CD4-positive, alpha-beta memory T cell (primary cell): ENCODE measurements at places on chromosomes 4 and X. TPM values are rescaled to one million over a fixed set of nuclear protein-coding genes. Genes with fewer than 3 reads are reported as not detected.
A peak's percentile ranks its signal among the peaks of the same experiment; 100 is the strongest.

- DNase-seq: no peak
Observed at GRCh38 chrX:40170830-40171512, 73.2 kb upstream of the BCOR start.

DNA sequence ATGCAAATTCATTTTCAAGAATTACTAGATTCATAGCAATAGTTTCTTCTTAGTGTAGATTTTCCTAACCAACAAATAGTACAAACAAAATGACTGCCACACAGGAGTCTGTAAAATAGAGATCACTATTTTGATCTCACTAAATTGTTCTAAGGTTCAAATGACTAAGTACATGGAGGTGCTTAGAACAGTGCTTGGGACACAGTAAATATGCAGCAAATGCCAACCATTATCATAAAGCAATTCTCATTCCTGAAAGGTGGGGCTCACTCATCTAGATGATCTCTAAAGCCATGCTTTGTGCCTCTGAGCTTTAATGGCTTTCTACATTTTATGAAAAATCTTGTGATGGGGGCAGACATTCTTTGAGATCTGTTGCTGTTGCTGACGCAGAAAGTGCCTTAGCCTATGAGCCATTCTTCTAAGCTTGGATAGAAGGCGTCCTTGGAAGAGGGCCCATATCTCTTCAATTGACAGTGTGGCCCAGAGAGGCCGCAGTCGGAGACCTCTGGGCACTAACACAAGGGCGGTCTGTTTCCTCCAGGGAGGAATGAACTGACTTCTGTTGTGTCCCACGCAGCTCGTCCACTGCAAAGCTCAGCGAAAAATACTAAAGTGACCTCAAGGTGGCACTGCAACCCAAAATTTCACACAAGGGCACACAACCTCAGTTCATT, 23.5 kb downstream of the TLR10 start:
- DNase-seq: peak; percentile 58

- DNase-seq: peak; percentile 79
Observed at GRCh38 chr4:81466841-81467671, 4.7 kb downstream of the RASGEF1B start.

The DACH2 gene
- polyA plus RNA-seq: not detected

DNA sequence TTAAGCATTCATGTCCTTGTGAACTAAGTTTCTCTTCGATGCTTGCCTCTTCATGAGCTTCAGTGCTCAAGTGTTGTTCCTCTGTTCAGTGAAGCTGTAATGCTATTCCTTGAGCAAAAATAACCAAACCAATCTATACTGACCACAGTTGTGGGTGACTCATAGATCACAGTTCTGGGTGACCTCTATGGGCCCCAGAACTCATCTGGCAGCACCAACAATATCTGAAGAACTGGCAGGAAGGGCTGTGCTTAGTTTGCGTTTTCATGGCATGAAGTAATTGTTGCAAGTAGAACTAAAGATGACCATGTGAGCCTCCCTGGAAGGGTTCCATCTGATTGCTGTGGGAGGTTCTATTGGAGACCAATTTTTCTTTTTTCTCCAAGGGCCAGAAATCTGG, 106.2 kb downstream of the CCNG2 start:
- no peak for DNase-seq

DNA sequence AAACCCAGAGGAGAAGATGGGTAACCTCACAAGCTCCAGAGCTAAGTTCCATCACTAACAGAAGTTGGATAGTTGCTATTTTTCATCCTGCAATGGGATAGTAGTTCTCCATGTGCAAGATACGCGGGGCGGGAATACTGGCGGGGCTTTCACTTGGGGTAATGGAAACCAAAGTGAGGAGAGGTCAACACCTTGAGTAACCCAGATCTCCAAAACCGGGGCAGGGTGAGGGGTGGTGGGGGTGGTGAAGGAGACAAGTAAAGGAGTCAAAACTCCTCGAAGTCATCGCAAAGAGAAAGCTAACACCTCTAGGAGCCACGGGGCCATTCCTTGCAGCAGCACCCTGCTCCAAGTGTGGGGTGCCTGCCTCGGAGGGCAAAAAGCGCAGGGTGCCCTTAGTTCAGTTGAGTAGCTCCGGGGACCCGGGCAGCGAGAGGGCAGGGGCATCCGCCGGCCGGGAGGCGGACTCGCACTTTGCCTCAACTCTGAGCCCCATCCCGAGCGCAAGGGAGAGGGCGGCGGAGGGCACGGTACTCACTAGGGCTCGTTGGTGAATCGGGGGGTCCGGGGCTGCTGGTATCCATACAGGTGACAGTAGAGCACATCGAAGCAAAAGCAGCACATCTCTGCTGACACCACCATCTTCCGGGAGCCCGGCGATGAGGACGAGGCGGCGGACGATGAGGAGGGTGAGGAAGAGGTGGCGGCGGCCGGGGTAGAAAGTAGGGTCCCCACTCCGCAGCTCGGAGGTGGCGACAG, 645 bp downstream of the AMMECR1 start:
- DNase-seq: peak; percentile 27

- no peak for DNase-seq
Observed at GRCh38 chrX:13764281-13764680, 29.7 kb downstream of the OFD1 start.

DNA sequence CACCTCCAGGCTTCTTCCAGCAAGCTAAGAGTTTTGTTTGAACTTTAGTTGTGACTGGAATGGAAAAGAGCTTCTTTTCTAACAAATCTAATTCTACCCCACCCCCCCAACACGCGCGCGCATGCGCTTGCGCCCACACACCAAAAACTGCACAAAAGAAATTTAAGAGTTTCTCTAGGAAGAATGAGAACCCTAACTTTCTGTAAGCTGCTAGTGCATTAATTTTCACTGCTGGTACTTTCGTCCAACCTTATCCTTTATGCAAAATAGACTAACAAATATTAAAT, 9.0 kb upstream of the INTU start:
- DNase-seq: no peak

The TCEAL2 gene
- 0.67 TPM for polyA plus RNA-seq

The RHOXF2B gene
- not detected for polyA plus RNA-seq

DNA sequence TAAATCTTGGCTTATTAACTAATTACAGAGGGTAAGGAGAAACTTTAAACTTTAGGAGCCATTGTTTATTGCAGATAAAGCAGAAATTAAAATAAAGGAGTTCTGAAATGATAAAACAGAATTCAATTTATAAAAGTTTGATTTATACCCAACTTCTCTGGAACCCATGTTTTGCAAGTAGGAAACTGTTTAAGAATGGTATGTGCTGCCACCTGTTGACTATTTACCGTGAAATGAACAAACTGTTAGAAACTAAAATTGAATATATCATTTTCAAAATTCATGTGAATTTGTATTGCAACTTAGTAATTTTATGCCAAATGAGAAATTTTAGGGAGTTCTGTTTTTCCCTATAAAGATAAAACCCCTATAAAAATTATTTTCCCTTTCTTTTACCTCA, 11.0 kb upstream of the TBC1D8B start:
- DNase-seq: no peak

GRCh38 chrX:109190542-109190941, 291.3 kb downstream of the GUCY2F start:
- DNase-seq: no peak

The EVC2 gene
- polyA plus RNA-seq: 0.86 TPM

DNA sequence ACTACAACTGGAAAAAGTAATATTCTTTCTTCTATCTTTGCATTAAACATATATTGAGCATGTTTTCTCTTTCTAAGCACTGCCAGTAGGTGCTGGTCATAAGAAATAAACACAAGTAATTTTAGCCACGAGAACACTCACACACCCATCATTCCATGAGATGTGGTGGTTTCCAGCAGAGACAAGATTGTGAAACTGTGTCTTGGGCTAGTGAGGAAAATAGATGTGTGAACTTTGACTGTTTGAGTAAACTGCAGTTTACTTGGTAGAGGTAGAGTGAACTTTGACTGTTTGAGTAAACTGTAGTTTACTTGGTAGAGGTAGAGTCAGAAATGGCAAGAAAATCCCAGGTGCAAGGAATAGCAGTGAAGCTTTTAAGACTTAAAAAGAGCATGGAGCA, 300.9 kb upstream of the HS3ST1 start:
- DNase-seq: no peak

DNA sequence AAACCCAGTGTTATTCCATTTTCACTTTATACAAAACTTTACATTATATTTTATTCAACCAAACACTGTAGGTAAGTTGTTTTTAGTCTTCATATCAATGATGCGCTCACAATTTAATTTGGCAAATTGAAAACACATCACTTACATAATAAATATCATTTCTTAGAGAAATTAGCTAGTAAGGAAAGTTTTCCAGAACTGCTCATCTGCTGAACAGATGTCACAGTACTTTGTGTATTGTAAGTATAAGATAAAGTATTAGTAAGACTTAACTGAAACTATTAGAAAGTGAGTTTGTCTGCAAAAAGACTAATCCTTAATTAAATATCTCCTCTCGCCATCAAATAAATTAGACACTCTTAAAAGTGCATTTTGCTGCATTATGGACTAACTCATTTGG, 108.7 kb upstream of the PACRGL start:
- no peak for DNase-seq

DNA sequence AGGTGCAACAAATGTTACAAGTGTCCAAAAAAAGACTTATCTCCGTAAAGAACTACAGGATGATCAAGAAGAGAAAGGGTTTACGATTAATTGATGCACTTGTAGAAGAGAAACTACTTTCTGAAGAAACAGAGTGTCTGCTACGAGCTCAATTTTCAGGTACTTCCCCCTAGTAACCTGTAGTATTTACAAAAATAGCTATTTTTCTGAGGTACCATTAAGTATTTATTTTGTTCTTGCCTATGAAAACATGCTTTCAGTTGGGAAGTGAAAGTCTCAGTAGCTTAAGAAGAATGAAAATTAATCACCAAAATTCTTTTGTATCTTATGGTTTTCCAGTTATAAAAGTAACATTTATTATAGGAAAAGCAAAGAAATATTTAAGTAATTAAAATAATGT, 5.9 kb downstream of the THAP9 start:
- DNase-seq: no peak

DNA sequence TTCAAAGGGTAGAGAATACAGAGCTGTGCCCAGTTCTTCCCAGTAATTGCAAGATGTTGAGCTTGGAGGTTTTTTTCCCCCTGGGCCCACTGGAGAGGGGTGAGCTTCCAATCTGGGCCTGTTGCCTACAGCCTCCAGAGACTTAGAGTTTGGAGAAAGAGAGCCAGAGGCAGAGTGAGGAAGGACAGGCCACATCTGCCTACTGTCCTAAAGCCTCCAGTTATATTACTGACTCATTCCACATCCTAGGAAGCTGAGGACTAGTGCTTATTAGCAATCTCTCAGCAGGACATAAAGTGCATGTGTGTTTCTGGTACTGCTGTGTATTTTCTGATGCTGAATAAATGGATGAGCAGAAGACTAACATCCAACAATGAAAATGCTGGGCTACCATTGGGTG, 181.0 kb upstream of the MAMLD1 start:
- DNase-seq: no peak

DNA sequence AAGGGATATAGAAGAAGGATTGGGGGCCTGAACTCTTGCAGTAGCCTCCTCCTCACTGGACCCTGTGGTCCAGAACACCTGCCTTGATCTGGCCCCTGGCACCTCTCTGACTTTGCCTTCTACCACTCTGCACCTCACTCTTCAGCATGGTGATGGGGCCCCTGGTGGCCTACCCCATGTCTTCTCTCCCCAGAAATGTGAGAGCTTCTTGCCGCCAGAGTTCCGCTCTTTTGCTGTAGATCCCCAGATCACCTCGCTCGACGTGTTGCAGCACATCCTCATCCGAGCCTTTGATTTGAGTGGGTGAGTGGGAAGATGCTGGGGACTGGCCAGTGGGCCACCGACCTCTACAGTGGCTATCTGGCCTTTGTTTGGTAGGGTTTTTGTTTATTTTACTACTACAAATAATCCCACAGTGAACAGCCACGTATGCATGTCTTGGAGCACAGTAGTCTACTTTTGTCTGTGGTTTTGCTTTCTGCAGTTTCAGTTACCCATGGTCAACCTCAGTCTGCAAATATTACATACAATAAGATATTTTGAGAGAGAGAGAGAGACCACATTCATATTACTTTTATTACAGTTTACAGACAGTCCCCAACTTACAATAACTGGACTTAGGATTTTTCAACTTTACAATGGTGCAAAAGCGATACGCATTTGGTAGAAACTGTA, 1.8 kb downstream of the TBC1D25 start:
- no peak for DNase-seq

DNA sequence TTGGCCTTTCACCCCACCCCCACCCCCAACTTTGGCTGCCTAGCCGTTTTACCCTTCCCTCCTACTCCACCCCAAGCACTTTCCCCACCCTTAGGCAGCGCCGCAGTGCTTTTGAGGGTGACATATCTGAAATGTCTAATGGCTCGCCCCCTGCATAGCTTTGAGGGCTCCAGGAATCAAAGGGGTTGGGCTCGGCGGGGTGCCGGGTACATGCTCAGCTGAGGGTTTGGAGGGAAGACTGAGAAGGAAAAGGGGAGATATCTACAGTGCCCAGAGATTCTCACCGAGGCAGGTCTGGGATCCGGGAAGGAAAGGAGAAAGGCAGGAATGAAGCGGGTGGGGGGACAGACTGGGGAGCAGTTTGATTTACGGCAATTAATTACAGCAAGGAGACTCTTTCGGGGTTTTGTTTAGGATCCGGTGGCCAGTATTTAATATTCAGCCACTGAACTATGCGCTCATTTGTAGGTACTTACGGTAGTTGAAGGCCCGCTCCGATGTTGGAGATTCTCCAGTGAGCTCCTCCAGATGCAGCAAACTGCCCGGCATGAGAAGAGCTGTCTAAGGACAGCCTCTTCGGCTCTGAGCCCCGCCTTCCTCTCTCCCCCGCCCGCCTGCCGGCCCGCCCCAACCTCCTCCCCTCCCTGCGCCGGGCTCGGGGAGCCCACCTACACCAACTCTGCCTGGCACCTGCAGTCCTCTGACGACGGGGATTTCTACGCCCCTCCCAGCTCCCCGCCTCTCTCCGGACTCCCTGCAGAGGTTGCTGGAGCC, at the start of gene IGSF1:
TSS of gene IGSF1 (minus strand) at position 569 of the 774 bp plus-strand sequence. CDS start 2,632 bp downstream, outside the sequence.
- DNase-seq: no peak
